CD4-positive, alpha-beta T cell treated with Interleukin-4 for 4 hours (primary cell): ENCODE measurements at places on chromosomes 16 and 17.

DNA sequence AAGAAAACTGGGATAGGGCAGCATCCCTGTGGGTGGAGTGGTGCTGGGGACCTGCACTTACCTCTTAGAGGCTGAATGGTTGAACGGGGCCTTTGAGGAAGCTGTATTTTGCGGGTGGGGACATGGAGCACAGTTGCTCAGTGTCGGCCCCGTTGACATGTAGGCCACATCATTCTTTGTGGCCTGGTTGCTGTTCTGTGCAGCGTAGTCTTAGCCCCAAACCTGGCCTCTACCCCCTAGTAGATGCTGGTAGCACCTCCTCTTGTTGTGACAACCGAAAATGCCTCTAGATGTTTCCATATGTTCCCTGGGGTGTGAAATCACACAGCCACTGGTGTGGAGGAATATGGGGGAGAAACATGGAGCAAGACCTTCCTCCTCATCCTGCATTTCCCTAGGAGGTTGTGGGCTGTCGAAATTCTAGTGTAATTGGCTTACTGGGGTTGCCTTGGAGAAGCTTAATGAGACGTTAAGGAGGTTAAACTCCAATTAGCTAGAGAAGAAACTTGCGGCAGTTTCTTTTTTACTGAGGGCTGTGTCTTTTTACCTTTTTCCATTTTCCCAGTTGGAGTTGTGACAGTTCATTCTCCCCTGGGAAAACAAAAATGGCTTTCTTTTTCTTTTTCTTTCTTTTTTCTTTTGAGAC lies 9.4 kb downstream of the ABCC1 start:
- DNase-seq: no peak

DNA sequence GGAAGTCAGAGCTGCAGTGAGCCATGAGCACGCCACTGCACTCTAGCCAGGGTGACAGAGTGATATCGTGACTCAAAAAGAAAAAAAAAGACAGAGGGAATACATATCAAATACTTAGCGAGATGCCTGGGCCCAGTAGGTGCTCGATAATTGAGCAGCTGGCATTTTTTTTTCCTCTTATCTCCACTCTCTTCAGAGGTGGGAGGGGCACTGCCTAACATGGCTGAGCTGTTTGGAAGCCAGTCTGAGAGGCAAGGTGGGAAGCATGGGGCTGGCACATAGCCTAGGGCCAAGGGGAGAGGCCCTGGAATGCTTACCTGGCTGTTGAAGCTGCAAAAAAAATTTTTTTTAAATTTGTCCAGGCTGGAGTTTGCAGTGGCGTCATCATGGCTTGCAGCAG lies 38.4 kb downstream of the HIC1 start:
- no peak for DNase-seq

DNA sequence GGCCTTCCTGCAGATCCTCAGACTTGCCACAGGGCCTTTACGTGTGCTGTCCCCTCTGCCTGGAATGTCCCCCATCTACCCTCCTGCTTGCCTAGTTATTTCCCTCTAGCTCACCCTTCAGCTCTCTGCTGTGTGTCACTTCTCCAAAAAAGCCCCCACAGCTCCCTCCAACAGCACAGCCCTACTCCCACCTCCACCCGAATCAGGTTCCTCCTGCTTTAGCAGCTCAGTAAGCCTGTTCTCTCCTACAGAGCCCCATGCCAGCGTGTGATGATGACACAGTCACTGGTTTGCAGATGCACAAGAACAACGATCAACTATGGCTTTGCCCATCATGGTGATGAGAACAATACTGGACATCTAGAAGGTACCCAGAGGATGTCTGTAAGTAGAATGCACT lies 7.1 kb upstream of the SAMD14 start:
- no peak for DNase-seq

- DNase-seq: no peak
Measured at GRCh38 chr17:48575673-48576478, 2.3 kb downstream of the HOXB4 start.

GRCh38 chr17:27206447-27206846 lies 87.5 kb upstream of the WSB1 start:
- no peak for DNase-seq

DNA sequence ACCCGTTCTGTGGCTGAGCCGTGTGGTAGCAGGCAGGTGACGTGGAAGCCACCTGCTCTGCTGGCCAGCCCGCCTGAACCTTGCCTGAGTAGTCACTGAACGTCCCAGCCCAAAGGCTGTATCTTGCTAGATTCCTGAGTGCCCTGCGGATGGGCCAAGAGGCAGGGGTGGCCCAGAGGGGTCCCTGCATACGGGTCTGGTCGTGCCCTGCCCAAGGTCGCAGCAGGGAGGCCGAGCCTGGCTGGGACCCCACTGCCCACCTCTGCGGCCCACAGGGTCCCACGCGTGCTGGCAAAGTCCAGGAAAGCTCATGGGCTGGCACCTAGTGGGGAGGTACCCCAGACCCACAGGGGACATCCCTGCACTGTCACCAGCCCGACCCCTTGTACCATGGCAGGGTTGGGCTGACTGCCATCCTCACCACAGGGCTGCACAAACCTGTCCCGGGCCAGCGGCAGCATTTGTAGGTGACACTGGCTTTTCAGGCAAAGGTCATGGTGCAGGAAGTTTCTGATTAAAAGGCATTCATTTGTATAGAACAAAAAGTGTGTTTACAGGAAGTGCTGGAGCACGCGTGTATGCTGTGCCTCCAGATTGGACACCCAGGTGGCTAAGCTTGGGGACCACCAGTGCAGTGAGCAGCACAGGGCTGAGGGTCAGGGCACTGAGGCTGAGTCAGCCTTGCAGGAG lies 45.1 kb upstream of the ZC3H18 start:
- no peak for DNase-seq

DNA sequence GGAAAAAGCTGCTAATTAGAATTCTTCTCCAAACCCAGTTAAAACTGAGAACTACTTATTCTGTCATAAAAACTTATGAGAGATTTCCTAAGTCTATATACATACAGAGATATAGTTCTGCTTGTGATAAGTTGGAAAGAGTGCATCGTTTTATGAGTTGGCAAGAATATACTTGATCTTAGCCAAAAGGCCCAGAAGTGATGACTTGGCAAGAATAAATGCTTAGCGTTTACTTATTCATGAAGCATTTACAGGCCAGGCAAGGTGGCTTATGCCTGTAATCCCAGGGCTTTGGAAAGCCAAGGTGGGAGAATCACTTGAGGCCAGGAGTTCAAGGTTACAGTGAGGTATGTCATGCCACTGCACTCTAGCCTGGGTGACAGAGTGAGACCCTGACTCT lies 81.7 kb downstream of the CYB561 start:
- DNase-seq: no peak

- DNase-seq: peak; percentile 70
Measured at GRCh38 chr16:17416461-17417311, 54.1 kb downstream of the XYLT1 start.
